ENCODE measurements at places on chromosomes 4 and X.

- peak; percentile 59 for DNase-seq
Measured at GRCh38 chr4:41146716-41147506, 67.4 kb downstream of the APBB2 start.

DNA sequence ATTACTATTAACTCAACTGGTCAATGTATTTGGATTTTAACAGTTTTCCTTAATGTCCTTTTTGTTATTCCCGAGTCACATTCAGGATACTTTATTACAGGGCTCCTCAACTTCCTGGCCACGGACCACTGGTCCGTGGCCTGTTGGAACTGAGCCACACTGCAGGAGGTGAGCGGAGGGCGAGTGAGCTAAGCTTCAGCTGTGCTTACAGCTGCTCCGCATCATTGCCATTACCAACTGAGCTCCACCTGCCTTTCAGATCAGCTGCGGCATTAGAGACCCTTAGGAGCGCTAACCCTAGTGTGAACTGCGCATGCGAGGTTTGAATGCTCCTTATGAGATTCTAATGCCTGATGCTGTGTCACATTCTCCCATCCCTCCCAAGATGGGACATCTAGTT lies 591.7 kb downstream of the CCSER1 start:
- no peak for DNase-seq

DNA sequence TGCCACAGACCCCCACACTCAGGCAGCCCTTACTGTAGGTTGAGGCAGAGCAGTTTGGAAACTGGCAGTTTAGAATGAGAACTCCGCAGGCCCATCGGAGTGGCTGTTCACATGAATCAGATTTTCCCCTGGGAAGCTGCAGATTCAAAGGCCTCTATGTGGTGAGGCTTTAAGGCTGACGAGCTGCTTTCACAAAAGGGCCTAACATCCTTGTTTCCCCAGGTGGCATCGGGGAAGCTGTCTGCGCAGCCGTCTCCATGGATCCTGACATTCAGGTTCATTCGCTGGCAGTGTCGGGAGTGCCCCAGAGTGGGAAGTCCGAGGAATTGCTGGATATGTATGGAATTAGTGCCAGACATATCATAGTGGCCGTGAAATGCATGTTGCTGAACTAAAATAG lies 33.7 kb downstream of the TKTL1 start:
- no peak for DNase-seq

- DNase-seq, result no peak
Measured at GRCh38 chr4:4762909-4763821, 96.3 kb upstream of the MSX1 start.

DNA sequence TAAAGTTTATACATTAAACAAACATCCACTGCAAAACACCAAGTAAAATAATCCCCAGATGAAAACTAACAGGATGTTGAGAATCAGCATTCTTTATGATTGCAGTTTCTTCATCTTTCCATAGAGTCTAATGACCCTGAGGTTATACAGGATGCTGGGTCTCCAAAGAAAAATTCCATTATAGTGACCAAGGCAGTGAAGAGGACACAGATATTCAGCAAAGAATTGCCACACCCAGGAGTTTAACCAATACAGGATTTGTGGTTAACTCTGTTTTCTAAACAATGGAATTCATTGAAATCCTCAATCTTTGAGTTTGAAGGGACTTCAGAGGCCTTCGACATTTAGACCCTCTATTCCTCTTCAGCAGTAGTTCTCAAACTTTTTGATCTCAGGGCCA lies 76.2 kb upstream of the ESX1 start:
- no peak for DNase-seq

- DNase-seq, result no peak
Measured at GRCh38 chr4:32030406-32030805, 1310.2 kb downstream of the PCDH7 start.

DNA sequence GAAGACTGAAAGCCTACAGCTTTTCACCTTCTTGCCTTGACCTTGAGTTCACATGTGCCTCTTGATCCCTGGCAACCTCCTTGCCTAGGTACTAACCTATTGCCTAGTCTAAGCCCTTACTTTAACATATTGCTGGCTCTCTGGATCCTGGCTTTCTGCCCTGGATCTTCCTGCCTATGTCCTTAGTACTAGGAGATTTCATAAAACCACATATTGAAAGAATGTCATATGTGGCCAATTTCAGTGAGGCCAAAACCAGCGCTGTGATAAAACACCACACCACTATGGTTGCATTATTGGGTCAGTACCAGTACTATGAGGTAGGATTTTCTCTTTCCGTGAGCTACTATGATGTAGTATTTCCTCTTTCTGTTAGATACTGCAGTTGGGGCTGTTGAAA lies 80.4 kb downstream of the CT47B1 start:
- DNase-seq, result no peak

DNA sequence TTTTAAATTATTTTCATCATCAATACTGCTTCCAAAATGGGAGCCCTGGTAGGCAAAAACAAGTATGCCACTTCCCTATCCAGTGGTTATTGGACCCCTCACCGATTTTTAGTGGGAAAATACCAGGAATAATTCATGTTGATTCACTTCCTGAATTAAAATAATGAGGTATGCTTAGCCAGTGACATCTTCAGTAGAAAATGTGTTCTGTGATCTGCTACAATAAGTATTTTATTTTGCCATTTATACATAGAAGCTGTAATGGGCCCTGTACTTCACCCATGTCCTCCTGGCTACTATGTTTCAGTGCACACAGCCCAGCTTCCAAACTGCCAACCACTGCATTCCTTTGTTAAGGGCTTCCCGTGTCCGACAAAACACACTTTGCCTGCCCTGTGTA lies 41.0 kb upstream of the KLHL34 start:
- no peak for DNase-seq

Data from gastrocnemius medialis (tissue), 4 donors.